ENCODE measurements at places on chromosomes 5 and 9.

- DNase-seq = no peak
These were observed 6.0 kb downstream of the RASGEF1C start for GRCh38 chr5:180202939-180203573.

- no peak for DNase-seq
These were observed 60.1 kb downstream of the LMX1B start for GRCh38 chr9:126673689-126674364.

DNA sequence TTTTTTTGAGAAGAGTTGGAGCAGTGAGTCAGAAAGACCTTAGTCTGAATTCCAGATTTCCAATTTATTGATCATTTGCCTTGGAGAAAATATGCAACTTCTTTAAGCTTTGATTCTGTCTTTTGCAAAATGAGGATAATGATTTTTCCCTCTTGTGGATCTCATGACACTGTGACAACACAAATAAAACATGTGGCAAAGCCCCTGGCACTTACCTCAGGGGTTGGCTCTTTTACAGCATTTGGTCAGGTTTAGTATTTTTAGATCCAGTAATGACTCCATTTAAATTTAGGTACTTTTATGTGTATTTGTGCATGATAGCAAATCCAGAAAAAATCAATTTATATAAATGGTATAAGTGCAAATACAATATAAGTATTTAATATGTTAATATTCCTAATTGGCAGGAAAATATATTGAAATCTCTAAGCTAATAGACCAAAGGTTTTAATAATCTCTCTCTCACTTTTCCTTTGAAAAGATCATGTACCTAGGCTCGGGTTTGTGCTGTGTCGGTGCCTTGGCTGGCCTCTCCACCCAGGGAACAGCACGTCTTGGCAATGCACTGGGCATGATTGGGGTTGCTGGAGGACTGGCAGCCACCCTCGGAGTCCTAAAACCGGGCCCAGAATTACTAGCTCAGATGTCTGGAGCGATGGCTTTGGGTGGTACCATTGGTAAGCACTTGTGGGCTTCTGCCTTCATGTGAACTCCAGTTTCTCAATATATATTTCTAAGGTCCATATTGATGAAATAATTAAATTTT is 49.7 kb downstream of the NNT start:
- no peak for DNase-seq

DNA sequence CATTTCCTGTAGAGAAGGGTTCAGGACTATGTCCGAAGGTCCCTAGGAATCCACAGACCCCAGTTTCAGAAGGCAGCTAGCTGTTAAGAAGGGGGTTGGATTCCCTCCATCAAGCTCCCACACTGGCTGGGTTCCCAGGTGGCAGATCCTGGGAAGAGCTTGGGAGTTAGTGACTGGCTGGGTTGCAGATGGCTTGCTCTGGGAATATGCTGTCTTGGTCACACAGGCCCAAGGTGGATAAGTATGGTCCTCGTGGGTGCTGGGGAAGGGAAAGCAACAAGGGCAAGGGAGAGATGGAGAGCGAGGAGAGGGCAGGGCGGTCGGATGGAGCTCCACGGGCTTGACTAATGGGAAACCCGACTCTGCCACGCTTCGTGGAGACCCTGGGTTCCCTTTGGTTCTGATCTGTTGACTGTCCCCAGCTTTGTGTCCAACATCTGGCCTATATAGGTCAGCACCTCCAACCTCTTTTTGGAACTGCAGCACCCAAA is 17.4 kb downstream of the SH3PXD2B start:
- no peak for DNase-seq

GRCh38 chr5:141402553-141403243 is at the start of gene PCDHGA9:
TSS of gene PCDHGA9 (plus strand) at chr5:141402778. CDS start at chr5:141402953, 175 bp downstream.
- no peak for DNase-seq

- DNase-seq = no peak
These were observed 2.3 kb upstream of the MYOZ3 start for GRCh38 chr5:150658699-150659265.

- DNase-seq = no peak
These were observed 116.8 kb downstream of the PBX3 start for GRCh38 chr9:125863923-125864322.

DNA sequence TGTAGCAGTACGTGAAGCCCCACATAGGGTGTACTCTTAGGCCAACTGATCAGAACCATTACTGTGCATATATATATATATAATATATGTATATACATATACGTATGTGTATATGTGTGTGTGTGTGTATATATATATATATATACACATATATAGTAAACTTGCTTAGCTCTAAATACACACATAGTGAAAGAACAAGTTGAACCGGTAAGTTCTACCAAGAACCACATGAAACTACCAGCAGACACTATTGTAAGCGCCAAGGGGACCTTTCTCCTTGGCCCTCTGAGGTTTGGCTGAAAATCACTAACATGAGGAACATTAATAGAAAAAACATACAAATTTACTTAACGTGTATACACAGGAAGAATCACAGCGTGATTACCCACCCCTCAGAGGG is 1.8 kb upstream of the TARS1 start:
- DNase-seq = no peak

- DNase-seq = no peak
These were observed 5.4 kb upstream of the NRARP start for GRCh38 chr9:137307255-137308056.

- no peak for DNase-seq
These were observed 3.3 kb downstream of the PRELID1 start for GRCh38 chr5:177306674-177307543.

GRCh38 chr9:3879315-3879714 is 353.5 kb upstream of the RFX3 start:
- DNase-seq = no peak

- no peak for DNase-seq
These were observed 269.8 kb downstream of the NR3C1 start for GRCh38 chr5:143133721-143134120.

- no peak for DNase-seq
These were observed 424.6 kb downstream of the GADD45G start for GRCh38 chr9:90029386-90029785.

DNA sequence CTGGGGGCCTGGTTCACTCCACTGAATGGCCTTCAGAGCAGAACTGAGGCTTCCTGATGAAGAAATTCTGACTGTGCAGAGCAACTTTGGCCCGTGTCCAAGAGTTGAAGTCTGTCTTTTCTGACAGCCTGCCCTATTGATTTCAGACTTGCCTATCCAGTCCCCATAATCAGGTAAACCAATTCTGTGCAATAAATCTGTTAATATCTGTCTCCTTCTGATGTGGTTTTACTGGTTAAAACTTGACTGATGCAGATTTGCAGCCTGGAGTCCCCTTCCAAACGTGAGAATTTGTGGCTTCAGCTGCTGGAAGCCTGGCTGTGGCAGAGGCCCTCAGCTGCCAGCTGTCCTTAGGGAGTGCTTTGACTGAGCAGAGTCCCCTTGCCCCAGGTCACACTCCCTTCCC is 283.9 kb upstream of the ANKRD55 start:
- no peak for DNase-seq

DNA sequence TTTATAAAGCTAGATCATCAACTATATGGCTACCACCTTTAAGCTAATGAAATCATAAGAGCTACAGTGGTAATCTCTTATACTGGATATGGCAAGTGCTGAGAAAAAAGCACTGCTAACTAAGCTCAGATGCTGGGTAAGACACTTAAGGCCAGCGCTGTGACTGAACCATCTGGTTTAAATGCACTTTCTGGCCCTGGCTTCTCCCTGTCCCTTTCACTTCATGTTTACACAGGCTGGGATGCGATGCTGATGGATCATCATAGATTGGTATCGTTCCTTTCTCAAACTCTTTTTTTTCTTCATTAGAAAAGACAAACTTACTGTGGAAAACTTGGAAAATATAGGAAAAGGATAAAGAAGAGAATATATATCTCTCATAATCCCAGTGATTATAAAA is 52.3 kb downstream of the KIF24 start:
- DNase-seq = no peak

DNA sequence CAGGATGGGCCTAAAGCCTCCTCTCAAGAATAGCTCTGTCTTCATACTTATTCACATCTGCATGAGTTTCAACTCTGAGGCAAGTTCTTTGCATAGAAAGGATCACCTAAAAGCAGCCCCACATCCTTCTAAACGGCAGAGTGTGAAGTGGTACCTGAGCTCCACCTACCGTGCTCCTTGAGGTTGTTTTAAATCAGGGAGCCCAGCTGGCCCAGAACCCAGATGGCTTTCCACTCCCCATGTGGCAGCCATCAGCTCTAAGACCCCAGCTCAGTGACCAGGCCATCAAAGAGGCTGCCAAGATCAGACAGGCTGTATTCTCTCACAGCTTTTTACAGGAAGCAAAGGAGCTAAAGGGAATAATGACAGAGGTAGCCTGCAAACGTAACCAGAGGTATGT is 299.3 kb downstream of the RASEF start:
- no peak for DNase-seq

DNA sequence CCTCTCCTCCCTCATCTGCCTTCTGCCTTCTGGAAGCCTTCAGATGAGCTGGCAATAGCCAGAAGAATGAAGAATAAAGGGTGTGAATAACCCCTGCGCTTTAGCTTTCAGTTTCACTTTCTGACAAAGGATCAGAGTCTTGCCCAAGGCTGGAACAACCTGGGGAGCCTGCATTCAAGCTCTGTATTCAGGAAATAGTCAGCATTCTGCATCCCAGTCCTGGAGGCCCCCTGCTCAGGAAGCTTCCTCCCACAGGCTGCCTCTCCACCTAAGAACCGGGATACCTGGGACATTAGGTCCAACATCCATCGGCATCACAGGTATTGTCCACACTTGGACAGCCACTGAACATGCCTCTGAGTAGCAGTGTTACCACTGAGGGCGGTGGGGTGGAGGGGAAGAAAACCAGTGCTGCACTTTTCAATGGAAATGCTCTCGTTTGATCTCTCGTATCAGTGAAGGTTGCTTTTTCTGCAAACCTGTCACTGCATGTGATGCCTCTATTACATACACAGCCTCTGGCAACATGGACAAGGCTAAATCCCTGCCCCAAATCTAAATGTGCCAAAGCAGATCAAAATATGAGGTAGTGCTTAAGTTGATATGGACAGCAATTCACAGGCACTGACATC is 39.8 kb upstream of the ACO1 start:
- DNase-seq = no peak

GRCh38 chr9:22522206-22522740 is 75.6 kb downstream of the DMRTA1 start:
- no peak for DNase-seq

DNA sequence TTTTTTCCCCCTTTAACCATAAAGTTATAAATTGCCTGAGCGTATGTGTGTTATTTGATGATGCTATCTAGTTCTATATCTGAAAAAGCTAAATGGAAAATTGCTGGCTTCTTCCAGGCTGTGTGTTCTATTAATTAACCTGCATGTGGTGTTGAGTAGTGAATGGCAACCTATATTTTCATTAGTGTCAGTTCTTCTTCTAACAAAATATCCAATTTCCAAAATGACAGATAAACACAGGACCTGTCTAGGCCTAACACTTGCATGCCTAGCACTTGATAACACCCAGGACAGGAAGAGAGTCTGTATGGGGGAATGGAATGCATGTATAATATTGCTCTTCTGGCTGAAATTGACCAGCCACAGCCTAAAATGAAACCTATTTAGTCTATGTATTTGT is 91.7 kb downstream of the CD180 start:
- no peak for DNase-seq

DNA sequence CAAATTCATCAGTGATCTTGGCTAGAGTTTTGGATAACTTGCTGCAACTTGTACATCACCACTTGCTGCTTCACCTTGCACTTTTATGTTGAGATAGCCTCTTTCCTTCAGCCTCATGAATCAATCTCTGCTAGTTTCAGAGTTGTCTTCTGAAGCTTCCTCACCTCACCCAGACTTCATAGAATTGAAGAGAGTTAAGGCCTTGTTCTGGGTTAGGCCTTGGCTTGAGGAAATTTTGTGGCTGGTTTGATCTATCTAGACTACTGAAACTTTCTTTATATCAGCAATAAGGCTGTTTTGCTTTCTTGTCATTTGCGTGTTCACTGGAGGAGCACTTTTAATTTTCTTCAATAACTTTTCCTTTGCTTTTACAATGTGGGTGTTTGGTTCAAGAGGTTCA is 12.8 kb downstream of the FER start:
- DNase-seq = no peak

DNA sequence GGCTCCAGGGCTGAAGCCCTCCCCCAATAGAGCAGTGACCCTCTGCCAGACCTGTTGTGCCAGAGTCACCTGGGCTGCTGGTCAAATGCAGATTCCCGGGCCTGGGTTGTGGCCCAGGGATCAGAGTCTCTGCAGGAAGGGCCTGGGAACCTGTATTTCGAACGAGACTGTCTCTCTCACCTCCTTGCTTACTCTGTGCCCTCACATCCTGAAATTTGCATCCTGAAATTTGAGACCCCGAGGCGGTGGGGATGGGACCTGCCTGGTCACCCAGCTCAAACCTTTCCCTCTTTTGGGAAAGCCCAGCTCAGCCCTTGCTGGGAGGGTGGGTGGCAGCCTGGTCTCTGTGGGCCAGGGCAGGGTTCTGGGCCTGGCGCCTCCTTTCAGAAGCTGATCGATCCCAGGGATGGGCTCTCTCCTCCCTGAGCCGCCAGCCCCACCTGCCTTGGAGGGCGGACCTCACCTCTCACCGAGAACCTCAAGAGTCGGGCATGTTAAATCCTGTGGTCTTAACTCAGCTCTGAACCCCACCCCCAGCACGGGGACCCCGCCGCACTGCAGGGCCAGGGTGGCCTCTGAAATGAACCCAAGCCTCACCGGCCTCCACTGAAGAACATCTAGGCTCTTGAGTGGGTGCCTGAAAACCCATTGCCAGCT is 44.0 kb upstream of the IER5L start:
- DNase-seq = no peak

DNA sequence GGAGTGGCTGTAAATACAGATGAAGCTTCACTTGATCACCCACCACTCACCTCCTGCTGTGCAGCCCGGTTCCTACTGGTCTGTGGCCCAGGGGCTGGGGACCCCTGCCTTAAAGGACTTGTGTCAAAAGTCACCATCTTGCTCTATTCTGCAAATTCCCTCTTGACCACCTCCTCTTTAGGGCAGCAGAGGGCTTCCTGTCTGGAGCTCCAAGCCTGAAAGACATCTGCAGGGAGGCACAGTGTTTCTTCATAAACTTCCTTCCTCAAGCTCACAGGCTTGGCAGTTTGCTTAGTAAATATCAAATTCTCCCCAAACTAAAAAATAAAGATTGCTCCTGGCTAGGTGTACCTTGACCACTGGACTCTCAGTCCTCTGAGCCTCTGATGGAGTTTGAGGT is 104.4 kb downstream of the FRMD3 start:
- DNase-seq = no peak

DNA sequence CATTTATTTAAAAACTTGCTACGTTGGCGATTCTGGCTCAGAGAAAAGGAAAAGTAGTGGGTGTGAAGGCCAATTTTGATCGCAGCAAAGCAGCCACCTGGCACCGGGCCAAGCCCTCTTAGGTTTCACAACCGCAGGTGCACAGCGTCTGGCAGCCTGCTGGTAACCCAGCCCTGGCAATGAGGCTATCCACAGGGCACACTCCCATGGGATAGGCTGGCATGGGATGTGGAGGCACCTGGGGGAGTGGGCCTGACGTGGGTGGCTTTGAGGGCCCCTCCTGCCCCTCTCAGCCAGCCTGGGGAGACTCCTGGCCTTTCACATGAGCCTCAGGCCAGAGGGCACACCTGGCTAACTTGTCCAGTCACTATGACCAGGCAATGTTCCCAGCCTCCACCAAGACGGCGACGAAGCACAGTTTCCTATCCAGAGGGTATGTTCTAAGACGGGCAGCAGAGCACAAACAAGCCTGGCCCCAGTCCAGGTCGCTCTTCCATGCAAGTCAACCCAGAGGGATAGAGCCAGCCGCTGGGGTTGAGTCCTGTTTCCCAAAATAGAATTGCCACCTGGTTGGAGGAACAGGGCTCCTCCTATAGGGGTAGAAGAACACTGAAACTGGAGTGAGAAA is 19.0 kb downstream of the CMBL start:
- DNase-seq = peak; percentile 14

- no peak for DNase-seq
These were observed 76.4 kb downstream of the SNX24 start for GRCh38 chr5:122921826-122922225.

Data from activated T-helper 1 cell treated with anti-CD3 and anti-CD28 coated beads, Interleukin-2, amount 50 U/mL, for 16 hours (primary cell).